H4 (cell line): ENCODE measurements at places on chromosomes 1 and 21. TPM values are rescaled to one million over a fixed set of nuclear protein-coding genes. Genes with fewer than 3 reads are reported as not detected.

DNA sequence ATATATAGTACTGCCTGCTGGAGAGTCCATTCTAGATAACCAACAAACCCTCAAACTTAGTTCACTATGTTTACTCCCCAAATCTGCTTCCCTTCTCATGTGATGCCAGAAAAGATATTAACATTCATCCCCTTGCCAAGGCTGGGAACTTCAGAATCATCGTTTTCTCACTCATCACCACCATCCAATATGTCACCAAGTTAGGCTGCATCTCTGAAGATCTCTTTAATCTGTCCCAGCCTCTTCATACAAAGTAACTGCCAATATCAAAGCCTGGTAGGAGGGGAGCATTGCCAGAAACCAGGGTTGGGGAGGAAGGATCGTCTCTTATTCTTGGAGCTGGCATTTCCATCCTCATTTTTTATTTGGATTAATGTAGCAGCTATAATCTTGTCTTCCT is 71.6 kb downstream of the XCL2 start:
- no peak for DNase-seq

- peak; percentile 10 for DNase-seq
Measured at GRCh38 chr1:192713921-192714320, 78.0 kb downstream of the RGS13 start.

DNA sequence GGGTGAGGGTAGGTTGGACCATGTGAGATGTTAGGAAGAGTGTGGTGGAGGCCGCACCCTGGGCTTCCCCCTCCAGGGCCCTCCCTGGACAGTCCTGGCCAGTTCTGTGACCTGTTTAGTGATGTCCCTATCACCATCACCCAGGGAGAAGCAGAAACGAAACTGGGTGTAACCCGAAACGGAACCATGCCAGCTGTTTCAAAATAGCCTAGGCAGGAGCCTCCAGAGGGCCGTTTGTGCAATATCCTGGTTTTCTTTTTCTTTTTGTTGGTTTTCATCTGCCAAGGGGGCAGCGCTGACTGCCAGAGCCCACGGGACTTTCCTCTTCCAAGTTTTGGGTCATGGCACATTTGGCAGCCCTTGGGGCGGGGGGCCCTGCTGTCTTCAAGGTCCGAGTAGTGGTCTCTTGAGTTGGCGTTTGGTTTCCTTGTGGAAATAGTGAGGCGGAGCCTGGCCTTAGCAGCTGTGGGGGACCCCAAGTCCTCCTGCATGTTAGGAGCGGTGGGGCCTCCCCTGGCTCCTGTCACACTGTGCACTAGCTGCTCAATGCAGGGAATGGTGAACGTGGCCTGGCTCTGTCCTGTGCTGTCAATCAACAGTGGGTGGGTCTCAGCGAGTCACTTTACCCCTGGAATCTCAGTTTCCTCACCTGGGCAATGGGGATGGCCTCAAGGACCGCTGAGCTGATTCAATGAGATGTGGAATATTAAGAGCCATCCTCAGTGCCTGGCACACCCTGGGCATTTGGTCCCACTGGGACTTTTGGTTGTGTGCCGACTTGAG is 90.7 kb downstream of the ARHGEF10L start:
- DNase-seq = no peak

DNA sequence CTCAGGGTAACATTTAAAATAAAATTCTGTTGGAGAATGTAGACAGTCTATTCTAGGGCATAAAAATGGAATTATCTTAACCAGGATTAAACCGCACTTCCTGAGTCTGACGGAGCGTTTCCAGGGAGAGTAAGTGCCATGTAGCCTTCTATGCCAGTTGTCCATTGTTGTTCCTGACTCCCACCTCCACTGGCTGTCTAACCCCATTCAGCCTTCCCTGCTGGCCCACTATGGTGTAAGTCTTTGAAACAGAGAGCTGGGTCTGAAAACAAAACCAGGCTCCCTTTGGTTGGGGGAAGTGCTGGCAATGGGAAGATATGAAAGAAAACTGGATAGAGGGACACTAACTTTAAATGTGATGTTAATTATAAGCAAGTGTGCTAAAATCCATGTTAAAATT is 71.2 kb upstream of the CNN3 start:
- DNase-seq = no peak

GRCh38 chr21:32082466-32082865 is 196.4 kb downstream of the MIS18A start:
- no peak for DNase-seq

DNA sequence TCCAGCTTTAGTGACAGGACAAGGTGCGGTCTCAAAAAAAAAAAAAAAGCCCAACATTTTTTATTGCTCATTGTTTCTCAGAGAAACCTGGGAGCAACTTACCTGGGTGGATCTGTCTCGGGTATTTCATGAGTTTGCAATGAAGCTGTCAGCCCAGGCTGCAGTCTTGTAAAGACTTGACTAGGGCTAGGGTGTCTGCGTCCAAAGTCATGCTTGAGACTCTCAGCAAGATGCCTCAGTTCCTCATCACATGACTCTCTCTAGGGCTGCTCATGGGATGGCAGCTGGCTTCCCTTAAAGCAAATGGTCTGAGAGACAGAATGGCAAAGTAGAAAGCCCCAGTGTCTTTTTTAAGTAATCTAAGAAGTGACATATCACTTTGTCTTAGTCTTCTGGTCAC is 8.1 kb downstream of the GABPA start:
- no peak for DNase-seq

DNA sequence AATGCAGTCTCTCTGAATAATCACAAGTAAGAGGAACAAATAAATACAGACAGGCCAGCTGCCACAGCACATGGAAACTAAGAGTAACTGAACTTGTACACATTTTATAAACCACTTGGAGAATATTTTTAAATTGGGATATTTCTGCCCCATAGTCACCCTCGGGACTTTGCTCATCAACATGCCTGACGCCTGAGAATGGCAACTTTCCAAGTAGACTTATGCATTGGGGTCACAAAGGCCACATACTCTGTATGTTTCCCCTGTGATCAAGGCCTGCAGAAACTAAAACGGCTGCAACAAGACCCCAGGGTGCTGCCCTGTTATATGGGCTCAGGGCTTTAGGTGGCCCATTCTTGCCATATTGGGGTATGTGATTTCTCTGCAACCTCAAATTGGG is 38.3 kb upstream of the GJA5 start:
- DNase-seq = no peak

DNA sequence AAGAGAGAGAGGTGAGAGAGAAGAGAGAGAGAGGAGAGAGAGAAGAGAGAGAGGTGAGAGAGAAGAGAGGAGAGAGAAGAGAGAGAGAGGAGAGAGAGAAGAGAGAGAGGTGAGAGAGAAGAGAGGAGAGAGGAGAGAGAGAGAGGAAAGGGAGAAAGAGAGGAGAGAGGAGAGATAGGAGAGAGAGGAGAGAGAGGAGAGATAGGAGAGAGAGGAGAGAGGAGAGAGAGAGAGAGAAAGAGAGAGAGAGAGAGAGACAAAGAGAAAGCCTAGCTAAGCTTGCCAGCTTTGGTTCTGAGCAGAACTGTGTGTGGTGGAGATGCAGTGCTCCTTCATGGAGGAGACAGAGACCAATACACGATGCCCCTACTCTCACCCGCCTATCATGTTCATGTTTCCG is 99.1 kb upstream of the KCNA3 start:
- DNase-seq = no peak

DNA sequence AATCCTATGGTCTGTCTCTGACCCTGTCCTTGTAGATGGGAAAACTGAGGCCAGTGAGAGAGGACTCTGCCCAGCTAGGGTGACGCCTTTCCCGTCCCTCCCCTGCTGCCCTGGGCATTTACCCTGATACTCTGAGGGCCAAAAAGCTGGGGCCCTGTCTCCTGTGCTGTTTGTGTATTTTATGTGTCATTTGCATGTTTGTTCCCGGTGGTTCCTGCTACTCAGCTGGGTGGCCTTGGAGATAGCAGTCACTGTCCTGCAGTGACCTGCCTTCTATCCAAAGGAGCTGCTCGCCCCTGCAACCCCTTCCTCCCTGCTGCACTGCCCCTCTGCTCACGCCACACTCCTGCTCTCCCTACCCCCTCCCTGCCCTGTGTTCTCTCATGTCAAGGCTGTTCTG is 41.1 kb upstream of the KDM4A start:
- DNase-seq = no peak

GRCh38 chr1:204826970-204827369 is 43.7 kb upstream of the NFASC start:
- peak; percentile 27 for DNase-seq

DNA sequence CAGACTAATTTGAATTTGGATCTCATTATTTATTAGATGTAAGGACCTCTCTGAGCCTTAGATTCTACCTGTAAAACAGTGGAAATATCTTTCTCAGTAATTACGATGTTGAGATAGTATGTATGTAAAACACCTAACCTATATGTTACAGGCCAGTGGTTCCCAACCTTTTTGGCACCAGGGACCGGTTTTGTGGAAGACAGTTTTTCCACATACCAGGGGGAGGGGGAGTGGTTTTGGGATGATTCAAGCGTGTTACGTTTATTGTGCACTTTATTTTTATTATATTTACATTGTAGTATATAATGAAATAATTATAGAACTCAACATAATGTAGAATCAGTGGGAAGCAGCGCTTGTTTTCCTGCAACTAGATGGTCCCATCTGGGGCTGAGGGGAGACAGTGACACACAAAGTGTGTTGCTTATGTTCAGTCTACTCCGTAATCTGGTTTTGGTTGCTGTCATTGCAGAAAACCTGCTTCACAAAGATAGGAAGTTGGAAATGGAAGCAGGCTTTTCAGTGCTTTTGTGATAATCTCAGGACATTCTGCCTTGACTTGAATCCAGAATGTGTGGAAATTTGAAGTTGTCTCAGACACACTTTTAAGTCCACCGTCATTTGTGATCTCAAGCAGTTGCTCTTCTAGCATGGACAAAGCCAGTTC is 12.8 kb downstream of the XPR1 start:
- no peak for DNase-seq

DNA sequence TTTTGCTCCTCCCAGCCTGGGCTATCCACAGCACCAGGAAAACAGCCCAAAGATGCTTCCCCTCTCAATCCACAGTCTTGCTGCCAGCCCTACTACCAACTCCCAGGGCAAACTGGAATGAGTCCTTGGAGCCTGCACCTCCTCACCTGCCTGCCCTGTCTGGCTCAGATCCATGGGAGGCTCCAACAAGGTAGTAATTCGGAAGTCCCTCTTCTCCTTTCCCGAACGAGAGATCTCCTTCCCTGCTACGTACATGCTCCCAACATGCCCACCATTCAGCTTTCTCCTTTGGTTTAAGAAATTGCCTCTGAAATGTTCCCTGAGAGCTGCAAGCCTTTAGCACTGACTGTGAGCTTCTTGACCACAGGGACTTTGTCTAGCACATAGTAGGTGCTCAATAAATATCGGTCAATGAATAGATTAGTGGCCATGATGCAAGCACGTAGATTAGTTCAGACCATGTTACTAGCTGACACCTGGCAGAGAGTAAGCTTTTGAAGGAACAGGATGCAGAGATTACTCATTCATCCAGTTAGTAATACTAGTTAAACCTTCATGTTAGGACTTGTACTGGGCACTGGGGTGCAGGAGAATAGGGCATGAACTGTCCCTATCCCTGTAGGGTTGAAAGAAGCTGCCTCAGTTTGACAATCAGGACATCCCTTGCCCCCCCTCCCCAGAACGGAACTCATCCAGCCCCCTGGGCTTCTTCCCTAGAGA is 80.1 kb downstream of the DISP3 start:
- no peak for DNase-seq

DNA sequence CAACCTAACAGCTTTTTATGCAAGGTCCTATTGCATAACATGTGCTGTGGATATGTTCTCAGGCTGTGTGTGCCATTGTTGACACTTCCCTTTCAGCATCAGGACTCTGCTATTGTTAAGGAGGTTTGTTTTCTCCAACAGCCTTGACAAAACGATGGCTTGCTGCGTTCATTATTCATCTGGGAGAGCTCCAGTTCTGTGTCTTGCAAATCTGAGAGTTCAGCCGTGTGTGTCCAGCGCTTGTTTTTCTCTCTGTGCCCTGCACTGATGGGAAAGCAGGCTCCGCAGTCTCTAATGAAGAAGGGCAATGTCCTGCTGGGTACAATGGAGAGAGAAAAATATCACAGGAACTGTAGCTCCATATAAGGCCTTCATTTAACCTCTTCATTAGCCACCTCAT is 63.7 kb downstream of the CLDN17 start:
- no peak for DNase-seq

CR1L gene
- not detected in 2 replicates for total RNA-seq

ZSCAN20 gene
- 2.9 and 3.8 TPM in 2 replicates for total RNA-seq

GSTM5 gene
- not detected in 2 replicates for total RNA-seq

FMOD gene
- total RNA-seq = 0.10 TPM in 1 of 2 replicates, not detected in the other

CFAP45 gene
- total RNA-seq = 0.21 and 0.62 TPM in 2 replicates

CCDC30 gene
- 0.14 TPM in 1 of 2 replicates, not detected in the other for total RNA-seq

CASZ1 gene
- total RNA-seq = 0.17 TPM in 1 of 2 replicates, not detected in the other
